ENCODE measurements at places on chromosomes 13 and 19. TPM values are rescaled to one million over a fixed set of nuclear protein-coding genes. Genes with fewer than 3 reads are reported as not detected.

- no peak overlapping the region for H3K27ac ChIP-seq
- peaks cover 6% of the 10 kb centered on the region for H3K27me3 ChIP-seq
- peaks cover 8% of the 10 kb centered on the region for H3K4me1 ChIP-seq
- no peak for DNase-seq
These were observed 62.9 kb downstream of the DCT start for GRCh38 chr13:94416454-94417080.

GRCh38 chr19:35315883-35316282, 13.1 kb upstream of the CD22 start:
- DNase-seq: no peak
- peak overlapping the region; percentile 81 for H3K27ac ChIP-seq
- no peaks in the 10 kb centered on the region for H3K36me3 ChIP-seq

The TINCR gene
- total RNA-seq: 0.42 TPM

The ZNF565 gene
- total RNA-seq: 5.2 TPM

The ZNF714 gene
- 10.7 TPM for total RNA-seq

- no peaks in the 10 kb centered on the region for H3K4me1 ChIP-seq
- H3K27me3 ChIP-seq: no peaks in the 10 kb centered on the region
- H3K36me3 ChIP-seq: no peaks in the 10 kb centered on the region
- DNase-seq: no peak
These were observed 1141.6 kb upstream of the MIR17HG start for GRCh38 chr13:90205911-90206310.

DNA sequence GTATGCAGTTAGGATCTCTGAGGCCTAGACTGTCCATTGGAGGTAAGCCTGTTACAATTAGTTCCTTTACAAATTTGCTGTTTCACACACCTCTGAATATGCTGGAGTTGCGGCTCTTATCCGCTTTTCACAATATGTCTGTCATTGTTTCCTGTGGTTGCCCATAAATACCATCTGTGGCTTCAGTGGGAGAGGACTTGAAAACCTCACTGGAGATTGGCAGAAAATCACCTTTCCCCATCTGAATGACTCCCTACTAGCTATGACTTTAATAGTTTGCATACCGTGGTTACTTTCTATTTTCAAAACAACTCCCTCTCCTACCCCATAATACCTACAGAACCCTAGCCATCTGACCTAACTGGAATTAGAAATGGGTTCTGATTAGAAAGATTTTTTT, 454.3 kb downstream of the PCDH17 start:
- H3K27ac ChIP-seq: no peak overlapping the region
- H3K4me1 ChIP-seq: no peaks in the 10 kb centered on the region
- H3K36me3 ChIP-seq: no peaks in the 10 kb centered on the region
- H3K27me3 ChIP-seq: no peaks in the 10 kb centered on the region

GRCh38 chr19:54431255-54431838, 16.1 kb downstream of the TTYH1 start:
- H3K4me1 ChIP-seq: peaks cover 22% of the 10 kb centered on the region
- H3K4me3 ChIP-seq: no peak overlapping the region
- DNase-seq: no peak
- H3K27ac ChIP-seq: no peak overlapping the region
- H3K36me3 ChIP-seq: no peaks in the 10 kb centered on the region

- H3K27me3 ChIP-seq: no peaks in the 10 kb centered on the region
- H3K4me1 ChIP-seq: no peaks in the 10 kb centered on the region
- no peak overlapping the region for H3K4me3 ChIP-seq
- DNase-seq: no peak
- H3K36me3 ChIP-seq: no peaks in the 10 kb centered on the region
These were observed 19.2 kb upstream of the ZC3H13 start for GRCh38 chr13:46071590-46072249.

GRCh38 chr13:57824121-57824520, 192.6 kb downstream of the PCDH17 start:
- no peaks in the 10 kb centered on the region for H3K27me3 ChIP-seq
- H3K27ac ChIP-seq: no peak overlapping the region
- DNase-seq: no peak
- no peaks in the 10 kb centered on the region for H3K36me3 ChIP-seq
- H3K4me1 ChIP-seq: no peaks in the 10 kb centered on the region

DNA sequence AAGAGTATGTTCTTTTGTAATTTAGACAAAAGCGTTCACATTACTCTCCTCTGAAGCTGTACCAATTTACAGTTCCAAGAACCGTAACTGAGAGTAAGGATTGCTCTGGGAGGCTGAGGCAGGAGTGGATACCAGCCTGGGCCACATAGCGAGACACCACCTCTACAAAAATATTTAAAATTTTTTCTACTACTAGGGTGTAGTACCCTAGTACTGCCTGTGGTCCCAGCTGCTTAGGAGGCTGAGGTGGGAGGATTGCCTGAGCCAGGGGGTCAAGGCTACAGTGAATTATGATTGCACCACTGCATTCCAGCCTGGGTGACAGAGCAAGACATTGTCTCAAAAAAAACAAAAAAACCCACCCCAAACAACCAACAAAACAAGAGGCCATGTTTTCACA, 12.1 kb upstream of the CYP2A6 start:
- H3K36me3 ChIP-seq: no peaks in the 10 kb centered on the region
- H3K27me3 ChIP-seq: no peaks in the 10 kb centered on the region
- no peaks in the 10 kb centered on the region for H3K4me1 ChIP-seq
- H3K4me3 ChIP-seq: no peak overlapping the region
- no peak overlapping the region for H3K27ac ChIP-seq
- no peak for DNase-seq

DNA sequence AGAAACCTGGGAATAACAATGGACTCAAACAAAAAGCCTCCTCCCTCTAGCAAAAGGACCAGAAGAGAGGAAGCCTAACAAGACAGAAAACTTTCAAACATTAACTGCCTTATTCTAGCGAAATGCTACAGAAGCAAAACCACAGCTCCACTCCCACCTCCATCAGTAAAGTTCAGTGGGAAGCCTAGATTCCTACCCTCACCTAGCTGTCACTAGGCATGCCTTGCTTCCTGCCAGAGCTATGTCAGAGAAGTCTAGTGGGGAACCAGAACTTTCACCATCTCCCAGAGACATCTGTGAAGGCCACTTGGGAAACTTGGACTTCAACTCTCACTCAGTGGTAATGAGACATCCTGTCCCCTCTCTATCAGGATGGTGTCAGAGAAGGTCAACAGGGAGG, 37.1 kb downstream of the DPY19L3 start:
- H3K27ac ChIP-seq: no peak overlapping the region
- DNase-seq: no peak
- H3K4me3 ChIP-seq: no peak overlapping the region

The PLVAP gene
- not detected for total RNA-seq

DNA sequence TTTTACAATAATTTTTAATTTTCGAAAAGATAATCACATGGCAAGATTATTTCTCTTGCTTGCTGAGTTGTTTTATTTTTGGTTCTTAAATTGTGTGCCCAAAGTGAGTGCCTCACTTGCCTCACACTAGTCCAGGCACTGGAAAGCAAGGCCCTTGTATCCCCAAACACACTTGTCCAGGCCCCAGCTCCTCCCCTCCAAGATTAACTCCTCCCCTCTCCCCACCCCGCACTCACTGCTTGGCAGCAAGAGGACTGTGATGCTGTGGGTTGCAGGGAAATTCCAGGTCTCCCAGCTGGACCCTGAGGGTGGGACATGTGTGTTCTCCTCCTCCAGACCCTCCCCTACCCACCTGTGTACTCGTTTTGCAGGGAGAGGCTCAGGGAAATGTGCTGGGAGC, 3.9 kb downstream of the SIGLEC12 start:
- no peak overlapping the region for H3K4me3 ChIP-seq
- peaks cover 9% of the 10 kb centered on the region for H3K4me1 ChIP-seq
- no peaks in the 10 kb centered on the region for H3K36me3 ChIP-seq
- no peak overlapping the region for H3K27ac ChIP-seq

The PLIN4 gene
- 0.07 TPM for total RNA-seq

GRCh38 chr13:57345526-57345925, 178.5 kb downstream of the PRR20E start:
- no peaks in the 10 kb centered on the region for H3K4me1 ChIP-seq
- H3K4me3 ChIP-seq: no peak overlapping the region
- no peaks in the 10 kb centered on the region for H3K36me3 ChIP-seq
- no peak overlapping the region for H3K27ac ChIP-seq
- no peaks in the 10 kb centered on the region for H3K27me3 ChIP-seq

DNA sequence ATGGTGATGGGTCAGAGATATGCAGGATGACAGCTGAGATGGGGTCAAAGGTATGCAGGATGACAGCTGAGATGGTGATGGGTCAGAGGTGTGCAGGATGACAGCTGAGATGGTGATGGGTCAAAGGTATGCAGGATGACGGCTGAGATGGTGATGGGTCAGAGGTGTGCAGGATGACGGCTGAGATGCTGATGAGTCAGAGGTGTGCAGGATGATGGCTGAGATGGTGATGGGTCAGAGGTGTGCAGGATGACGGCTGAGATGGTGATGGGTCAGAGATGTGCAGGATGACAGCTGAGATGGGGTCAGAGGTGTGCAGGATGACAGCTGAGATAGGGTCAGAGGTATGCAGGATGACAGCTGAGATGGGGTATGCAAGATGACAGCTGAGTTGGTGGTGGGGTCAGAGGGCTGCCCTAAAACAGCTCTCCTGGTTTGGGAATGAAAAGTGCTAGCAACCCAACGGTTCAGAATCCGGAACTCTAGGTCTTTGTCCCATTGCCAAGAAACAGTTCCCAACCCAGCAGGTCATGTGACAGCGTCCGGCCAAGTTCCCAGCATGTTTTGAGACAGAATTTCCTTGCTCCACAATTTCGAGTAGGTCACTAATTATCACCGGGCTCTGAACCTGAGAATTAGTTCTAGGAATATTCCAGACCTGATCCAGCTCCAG, 3.2 kb downstream of the SELENOW start:
- no peak overlapping the region for H3K27ac ChIP-seq
- peaks cover 19% of the 10 kb centered on the region for H3K4me1 ChIP-seq
- peaks cover 2% of the 10 kb centered on the region for H3K36me3 ChIP-seq
- no peaks in the 10 kb centered on the region for H3K27me3 ChIP-seq
- H3K4me3 ChIP-seq: no peak overlapping the region

DNA sequence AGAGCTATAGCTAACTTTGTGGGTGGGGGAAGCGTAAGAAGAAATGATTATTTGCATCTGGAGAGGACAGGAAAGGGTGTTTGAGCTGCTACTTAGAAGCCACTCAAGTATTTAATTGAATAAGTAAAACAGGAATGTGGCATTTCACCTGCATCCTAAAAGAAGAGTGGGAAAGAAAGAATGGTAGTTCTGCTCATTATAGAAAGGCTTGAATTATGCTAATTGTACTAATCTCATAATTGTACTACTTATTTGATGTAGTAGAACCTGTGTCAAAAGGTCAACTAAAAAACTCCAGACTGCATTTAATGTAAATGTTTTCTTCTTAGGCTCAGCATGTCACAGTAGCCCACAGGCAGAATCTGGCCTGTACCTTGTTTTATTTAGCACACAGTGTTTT, 113.6 kb downstream of the RNF17 start:
- no peak for DNase-seq
- H3K36me3 ChIP-seq: no peaks in the 10 kb centered on the region
- no peak overlapping the region for H3K27ac ChIP-seq
- no peak overlapping the region for H3K4me3 ChIP-seq
- no peaks in the 10 kb centered on the region for H3K4me1 ChIP-seq

- no peaks in the 10 kb centered on the region for H3K27me3 ChIP-seq
- H3K36me3 ChIP-seq: no peaks in the 10 kb centered on the region
- no peak overlapping the region for H3K27ac ChIP-seq
- no peaks in the 10 kb centered on the region for H3K4me1 ChIP-seq
- no peak overlapping the region for H3K4me3 ChIP-seq
These were observed 22.2 kb upstream of the KLF5 start for GRCh38 chr13:73036566-73036965.

The CLC gene
- total RNA-seq: not detected

The ATP8B3 gene
- total RNA-seq: 5.1 TPM

GRCh38 chr19:5801796-5802619, 2.9 kb upstream of the NRTN start:
- no peaks in the 10 kb centered on the region for H3K36me3 ChIP-seq
- no peak overlapping the region for H3K27ac ChIP-seq
- peaks cover 76% of the 10 kb centered on the region for H3K27me3 ChIP-seq
- H3K4me1 ChIP-seq: peaks cover 27% of the 10 kb centered on the region
- H3K4me3 ChIP-seq: no peak overlapping the region

The DACH1 gene
- not detected for total RNA-seq

The KL gene
- total RNA-seq: not detected

The SLC10A2 gene
- total RNA-seq: not detected

- no peaks in the 10 kb centered on the region for H3K36me3 ChIP-seq
- DNase-seq: no peak
- no peak overlapping the region for H3K27ac ChIP-seq
- no peaks in the 10 kb centered on the region for H3K4me1 ChIP-seq
These were observed 94.7 kb downstream of the RNASEH2B start for GRCh38 chr13:51004111-51004865.

DNA sequence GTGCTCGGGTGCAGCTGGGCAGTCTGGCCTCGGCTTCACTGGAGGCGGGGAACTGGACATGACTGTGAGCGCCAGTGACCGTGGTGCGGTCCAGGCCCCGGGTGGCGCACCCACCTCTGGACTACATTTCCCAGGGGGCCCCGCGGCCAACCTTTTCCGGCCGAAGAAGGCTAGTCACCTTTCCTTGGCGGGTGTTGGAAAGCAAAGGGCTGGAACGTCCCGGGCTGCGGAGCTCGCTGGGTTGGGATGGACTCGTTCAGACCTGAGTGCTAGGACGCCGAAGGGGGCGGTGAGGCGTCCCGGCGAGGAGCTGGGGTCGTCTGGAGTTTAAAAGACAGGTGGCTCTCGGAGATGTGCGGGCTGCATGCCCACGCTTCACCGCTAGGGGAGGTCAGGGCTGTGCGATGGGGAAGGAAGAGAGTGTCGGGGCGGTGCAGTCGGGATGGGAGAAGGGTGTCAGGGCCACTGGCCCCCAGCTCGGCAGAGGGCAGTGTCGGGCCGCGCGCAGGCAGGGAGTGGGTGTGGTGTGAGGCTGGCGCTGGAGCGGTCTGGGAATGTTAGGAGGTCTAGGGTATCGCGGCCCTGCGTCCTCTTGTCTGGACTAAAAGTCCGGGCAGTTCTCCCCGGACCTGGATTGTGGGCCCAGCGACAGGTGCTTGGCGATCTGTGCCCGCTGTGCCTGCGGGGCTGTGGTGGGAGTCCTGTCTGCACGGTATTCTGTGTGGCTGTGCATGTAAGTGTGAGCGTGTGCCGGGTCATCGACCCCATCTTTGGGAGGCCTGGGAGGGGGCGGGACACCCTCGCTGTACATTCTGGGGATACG, 57.1 kb downstream of the ZNF568 start:
- DNase-seq: peak; percentile 92
- H3K4me1 ChIP-seq: peaks cover 11% of the 10 kb centered on the region
- no peaks in the 10 kb centered on the region for H3K27me3 ChIP-seq
- H3K4me3 ChIP-seq: peak overlapping the region; percentile 53
- H3K27ac ChIP-seq: peak overlapping the region; percentile 49

GRCh38 chr13:72963762-72964161, 95.0 kb upstream of the KLF5 start:
- H3K4me3 ChIP-seq: no peak overlapping the region
- H3K4me1 ChIP-seq: peaks cover 7% of the 10 kb centered on the region
- H3K36me3 ChIP-seq: no peaks in the 10 kb centered on the region

- H3K36me3 ChIP-seq: peaks cover 29% of the 10 kb centered on the region
- no peak for DNase-seq
- H3K27ac ChIP-seq: no peak overlapping the region
- no peaks in the 10 kb centered on the region for H3K27me3 ChIP-seq
- H3K4me3 ChIP-seq: no peak overlapping the region
These were observed 4.3 kb downstream of the N4BP2L1 start for GRCh38 chr13:32423592-32423991.
